EL (cell line): ENCODE measurements at places on chromosomes 7 and 10.

DNA sequence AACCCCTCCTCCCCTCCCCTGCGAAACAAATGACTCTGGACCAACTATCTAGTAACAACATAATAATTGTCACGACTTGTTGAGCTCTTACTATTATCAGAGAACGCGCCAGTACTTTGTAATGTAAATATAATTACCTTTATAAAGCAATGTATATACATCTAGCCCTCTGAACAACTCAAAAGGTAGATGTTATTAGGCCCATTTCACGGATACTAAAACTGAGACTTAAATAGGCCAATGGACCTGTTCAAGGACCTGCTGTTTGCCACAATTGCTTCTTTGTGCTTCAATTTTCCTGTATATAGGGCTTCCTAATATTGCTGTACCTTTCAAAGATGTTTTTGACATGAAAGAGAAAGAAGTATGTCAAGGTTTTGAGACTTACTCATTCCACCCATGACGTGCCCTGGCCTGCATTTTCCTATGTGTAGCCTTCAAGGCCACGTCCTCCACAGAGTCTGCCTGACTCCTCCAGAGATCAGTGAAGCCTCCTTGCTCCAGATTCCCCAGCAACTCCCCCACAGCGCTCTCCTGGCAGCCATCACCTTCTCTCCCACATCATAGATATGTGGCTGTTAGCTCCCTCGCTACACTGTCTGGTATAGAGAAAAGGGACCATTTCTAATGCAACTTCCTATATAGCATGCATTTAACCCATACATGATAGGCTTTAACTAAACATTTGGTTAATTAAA is 156.6 kb downstream of the SKIDA1 start:
- no peak for DNase-seq

GRCh38 chr7:138358850-138359341 is 101.2 kb upstream of the TRIM24 start:
- peak; percentile 6 for DNase-seq

DNA sequence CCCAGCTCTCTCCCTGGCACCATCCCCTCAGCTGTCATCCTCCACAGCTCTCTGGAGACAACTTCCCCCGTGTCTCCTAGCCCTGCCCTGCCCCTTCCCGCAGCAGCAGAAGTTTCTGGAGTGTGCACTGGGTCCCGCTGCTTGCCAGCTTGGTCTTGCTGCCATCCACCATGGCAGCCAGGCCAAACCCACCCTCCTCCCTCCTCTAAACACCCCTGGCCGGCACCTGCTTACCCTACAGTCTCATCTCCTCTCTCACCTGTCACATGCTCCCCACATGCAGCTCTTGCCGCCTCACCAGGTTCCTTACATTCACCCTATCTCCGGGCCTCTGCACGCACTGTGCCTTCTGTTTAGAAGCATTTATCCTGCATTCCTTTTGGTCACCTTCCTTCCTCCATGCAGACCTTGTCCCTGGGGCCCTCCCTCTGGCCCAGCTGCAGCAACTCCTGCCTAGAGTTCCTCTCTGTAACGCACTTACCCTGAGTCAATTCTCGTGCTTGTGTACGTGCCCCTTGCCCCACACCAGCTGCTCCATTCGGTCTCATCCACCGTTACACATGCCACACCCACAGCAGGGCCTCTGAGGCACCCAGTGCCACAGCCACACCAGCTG is 93.9 kb upstream of the RET start:
- no peak for DNase-seq

DNA sequence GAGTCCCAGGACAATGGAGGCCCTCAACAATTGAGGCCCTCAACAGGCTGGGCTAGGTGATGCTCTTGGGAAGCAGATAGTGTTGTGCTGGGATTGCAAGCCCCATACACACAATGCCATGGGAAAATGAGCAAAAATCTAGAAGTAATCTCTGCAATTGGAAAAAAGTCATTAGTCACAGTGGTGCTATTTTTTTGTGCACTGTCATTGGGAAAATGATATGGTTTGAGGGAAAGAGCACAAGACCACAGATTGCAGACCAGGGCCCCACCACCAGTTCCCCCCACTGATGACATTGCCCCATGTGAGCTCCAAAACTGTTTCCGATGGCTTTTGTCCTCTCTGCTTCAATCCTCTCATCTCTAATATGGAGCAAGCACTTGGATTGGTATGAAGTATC is 1.9 kb downstream of the KCTD7 start:
- DNase-seq, result no peak

- DNase-seq, result no peak
These were observed 1336.0 kb downstream of the GATA3 start for GRCh38 chr10:9390516-9390915.

- DNase-seq, result no peak
These were observed 85.9 kb downstream of the POM121L12 start for GRCh38 chr7:53121374-53121773.

DNA sequence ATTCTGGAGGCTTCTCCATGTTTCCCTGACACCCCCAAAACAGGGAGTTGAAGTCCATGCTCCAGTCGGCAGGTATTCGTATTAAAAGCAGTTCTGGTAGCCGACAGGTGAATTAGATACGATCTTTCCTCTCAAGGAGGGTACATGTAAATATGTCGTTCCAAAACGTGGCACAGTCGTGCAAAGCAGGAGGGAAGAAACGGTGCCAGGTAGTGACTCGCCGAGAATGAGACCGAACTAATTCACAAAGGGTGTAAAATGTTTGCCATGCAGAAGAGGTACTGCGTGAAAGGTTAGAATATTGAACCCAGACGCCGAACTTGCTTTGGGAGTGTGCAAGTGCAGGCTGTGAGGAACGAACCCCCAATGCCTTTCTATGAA is 483 bp downstream of the EDRF1 start:
- no peak for DNase-seq

DNA sequence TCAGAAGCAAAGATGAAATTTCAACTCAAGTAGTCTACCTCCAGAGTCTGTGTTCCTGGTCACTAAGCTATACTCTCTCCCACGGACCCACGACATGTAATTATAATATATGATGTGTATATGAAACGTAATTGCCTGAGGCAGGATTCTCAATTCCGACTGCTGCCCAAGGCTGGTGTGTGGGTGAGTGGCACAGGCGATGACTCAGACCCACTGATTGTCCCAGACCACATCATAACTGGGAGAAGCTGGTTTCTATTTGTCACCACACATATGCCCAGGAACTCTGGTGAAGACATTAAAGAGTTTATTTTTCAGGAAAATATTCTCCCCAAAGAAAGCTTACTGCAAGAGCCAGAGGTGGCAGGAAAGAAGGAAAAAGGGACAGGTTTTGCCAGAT is 219.3 kb downstream of the JAZF1 start:
- peak; percentile 86 for DNase-seq

GRCh38 chr7:149085866-149086265 is 4.7 kb downstream of the ZNF786 start:
- no peak for DNase-seq

- peak; percentile 54 for DNase-seq
These were observed 52.8 kb downstream of the ARHGAP22 start for GRCh38 chr10:48551861-48552591.

GRCh38 chr7:14748461-14748860 is 154.1 kb downstream of the DGKB start:
- peak; percentile 85 for DNase-seq

DNA sequence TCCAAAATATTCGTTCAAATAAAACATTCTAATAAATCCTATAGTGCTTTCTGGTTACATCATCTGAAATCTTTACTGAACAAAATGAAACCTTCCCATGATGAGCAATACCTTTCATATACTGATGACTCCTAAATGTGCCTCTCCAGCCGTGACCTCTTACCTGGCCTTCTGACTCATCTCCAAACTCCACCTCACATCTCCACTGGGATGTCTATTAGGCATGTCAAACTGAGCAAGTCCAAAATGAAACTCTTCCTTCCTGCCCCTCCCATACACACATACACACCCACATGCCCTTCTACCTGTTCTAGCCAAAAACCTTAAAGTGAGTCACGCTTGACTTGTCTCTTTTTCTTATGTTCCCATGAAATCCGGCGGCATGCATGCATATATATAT is 22.9 kb downstream of the GSAP start:
- peak; percentile 33 for DNase-seq

DNA sequence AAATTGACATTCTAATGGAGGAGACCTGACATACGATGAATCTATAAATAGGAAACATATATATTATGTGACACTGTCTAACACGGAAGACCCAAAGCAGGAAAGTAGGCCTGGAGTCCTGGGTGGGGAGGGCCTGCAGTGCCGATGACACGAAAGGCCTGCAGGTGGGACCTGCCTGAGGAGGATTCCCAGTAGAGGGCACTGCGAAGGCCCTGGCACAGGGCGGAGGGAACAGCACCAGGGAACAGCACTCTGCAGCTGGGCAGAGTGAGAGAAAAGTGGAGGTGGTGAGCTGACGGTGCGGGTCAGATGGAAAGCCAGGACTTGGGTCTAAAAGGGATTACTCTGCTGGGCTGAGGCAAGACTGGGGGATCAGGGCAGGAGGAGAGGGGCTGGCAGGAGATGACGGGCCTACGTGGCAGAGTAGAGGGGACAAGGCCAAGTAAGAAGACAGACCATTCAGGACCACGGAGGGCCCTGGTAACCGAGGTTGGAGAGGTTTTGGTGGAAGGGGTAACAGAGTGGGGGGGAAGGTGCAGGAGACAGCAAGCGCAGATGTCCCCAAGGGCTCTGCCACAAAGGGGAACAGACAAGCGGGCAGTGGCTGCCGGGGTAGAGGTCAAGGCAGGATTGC is 8.1 kb downstream of the ZNF746 start:
- DNase-seq, result no peak

- no peak for DNase-seq
These were observed 82.6 kb downstream of the KCNMA1 start for GRCh38 chr10:77554996-77555397.

- DNase-seq, result no peak
These were observed 127.9 kb downstream of the MLLT10 start for GRCh38 chr10:21661935-21662334.

- DNase-seq, result peak; percentile 38
These were observed at the start of gene ANKRD22 for GRCh38 chr10:88851706-88852105. TSS of gene ANKRD22 (minus strand) at chr10:88851844. CDS start at chr10:88851607, 237 bp downstream.

DNA sequence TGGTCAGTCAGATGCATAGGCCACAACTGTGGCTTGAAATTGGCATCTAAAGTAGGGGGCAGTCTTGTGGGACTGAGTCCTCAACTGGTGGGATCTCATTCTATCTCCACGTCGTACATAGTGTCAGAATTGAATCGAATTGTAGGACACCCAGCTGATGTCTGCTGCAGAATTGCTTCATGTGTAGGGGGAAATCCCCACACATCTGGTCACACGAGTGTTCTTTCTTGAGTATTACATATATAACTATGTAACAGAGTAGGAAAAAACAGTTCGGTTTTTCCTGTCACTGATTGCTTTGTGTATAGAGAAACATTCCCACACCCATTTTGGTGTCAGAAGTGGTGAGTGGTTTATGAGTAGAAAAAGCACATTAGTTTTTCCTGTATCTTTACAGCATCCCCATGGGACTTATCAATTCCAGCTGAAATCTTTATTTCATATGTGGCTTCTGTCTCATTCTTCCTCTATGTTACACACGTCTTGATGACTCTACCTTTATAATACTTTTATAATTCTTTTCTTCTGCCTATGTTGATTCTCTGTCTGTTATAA is 79.4 kb upstream of the PCGF5 start:
- DNase-seq, result no peak

- peak; percentile 45 for DNase-seq
These were observed 30.5 kb upstream of the SLC18A3 start for GRCh38 chr10:49579621-49580020.

DNA sequence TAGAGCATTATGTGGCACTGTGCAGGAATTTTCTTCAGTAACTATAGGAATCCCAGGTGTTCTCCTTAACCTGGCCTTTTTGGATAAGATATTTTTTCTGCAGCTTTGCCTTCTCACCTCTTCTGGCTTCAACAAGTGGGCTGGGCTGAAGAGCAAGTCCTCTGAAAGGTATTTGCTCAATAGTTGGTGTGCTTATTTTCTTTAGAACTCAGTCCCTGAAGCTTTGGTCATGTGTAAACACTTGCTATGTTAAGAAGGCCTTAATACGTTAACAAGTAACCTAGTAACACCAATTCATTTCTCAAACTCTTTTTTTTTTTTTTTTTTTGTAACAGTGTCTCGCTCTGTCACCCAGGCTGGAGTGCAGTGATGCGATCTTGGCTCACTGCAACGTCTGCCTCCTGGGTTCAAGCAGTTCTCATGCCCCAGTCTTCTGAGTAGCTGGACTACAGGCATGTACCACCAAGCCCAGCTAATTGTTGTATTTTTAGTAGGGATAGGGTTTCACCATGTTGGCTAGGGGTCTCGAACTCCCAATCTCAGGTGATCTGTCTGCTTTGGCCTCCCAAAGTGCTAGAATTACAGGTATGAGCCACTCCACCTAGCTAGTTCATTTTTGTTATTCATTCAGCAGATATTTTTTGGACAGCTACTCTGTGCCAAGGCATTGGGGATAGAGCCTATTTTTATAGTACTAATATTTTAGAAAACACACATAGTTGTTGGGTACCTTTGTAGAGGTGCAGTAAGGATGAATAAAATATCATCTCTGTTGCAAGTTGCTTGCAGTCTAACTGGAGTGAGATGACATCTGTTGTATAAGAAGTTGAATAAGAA is 164.6 kb downstream of the SND1 start:
- no peak for DNase-seq

DNA sequence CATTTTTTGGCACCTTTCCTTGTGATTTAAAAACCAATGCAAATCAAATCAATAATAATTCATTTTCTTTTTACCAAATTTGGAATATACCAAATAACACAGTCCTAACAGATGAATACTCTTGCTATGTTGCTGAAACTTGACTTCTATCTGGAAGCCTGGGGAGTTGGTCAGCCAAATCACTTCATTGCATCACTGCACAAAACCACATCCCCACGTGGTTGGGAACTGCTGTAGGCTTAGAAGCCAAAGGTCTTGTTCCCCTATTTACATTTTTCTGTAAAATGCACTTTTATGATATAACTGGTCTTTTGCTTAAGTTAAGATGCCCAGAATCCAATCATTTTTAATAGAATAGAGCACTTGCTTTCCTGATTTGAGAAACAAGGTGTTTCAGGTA is 15.2 kb downstream of the GPR85 start:
- DNase-seq, result peak; percentile 40

GRCh38 chr10:122494173-122494820 is 32.9 kb downstream of the HTRA1 start:
- DNase-seq, result no peak

GRCh38 chr7:149642589-149642988 is 130.8 kb downstream of the ZNF467 start:
- DNase-seq, result no peak

GRCh38 chr10:77374189-77374656 is 263.4 kb downstream of the KCNMA1 start:
- DNase-seq, result no peak

DNA sequence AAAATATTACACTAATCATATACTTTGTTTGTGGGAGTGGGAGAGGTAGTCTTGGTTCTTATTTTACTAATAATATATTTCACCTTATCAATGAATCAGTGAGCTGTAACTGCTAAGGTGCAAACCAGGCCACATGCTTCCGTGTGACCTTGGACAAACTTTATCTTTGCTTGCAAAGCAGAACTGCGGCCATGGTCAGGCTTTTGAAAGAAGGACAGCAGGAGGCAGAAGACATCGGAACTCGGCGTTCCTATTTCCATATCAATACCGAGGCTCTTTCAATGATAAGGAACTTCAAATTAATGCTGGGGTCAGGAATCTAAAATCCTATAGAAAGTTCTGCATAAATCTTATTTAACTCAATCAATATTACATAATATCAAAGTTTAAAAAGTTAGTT is 491.9 kb upstream of the PFKP start:
- no peak for DNase-seq

- DNase-seq, result no peak
These were observed 2.2 kb upstream of the ZNF239 start for GRCh38 chr10:43576580-43576979.

GRCh38 chr10:130076681-130077080 is 33.9 kb downstream of the C10orf143 start:
- no peak for DNase-seq
